Type B pancreatic cell (in vitro differentiated cells): ENCODE measurements at places on chromosomes 7 and 10.
A peak's percentile ranks its signal among the peaks of the same experiment; 100 is the strongest.

- no peak for DNase-seq
These were observed 19.0 kb downstream of the FAM53B start for GRCh38 chr10:124725171-124725631.

- DNase-seq: no peak
These were observed 98.8 kb downstream of the ZMIZ1 start for GRCh38 chr10:79167537-79167936.

GRCh38 chr10:102196893-102197292 is 29.2 kb upstream of the ELOVL3 start:
- DNase-seq: no peak

DNA sequence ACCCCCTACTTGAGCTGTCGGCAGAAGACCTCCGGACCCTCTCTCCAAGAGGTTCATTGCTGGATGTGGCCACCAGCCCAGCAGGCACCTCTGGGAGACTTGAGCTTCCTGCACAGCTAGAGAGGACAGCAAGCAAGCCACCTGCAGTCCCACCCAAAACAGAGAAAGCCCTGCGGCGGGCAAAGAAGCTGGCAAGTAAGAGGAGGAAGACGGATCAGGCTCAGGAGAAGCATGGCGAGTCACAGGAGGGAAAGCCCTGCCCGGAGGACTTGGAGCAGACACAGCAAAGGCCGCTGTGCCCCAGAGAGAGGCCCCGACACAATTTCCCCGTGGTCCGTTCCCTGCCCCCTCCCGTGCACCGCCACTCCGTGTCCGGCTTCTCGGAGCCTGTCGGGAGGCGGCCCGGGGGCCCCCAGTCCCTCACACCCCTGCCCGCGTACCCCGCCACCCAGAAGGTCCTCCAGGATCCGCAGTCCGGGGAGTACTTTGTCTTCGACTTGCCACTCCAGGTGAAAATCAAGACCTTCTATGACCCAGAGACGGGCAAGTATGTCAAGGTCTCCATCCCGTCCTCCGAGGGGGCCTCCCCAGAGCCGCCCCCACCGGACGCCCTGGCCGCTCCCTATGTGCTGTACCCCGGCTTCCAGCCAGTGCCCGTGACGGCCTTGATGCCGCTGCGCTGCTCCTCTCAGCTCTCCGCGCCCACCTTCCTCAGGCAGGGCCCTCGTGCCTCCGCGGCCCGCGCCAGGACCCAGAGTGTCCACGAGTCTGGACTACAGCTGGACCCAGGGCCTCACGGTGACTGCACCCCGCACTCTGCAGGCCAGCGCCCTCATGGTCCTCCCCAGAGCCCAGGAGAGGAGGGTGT is 27.2 kb downstream of the C10orf71 start:
- peak; percentile 67 for DNase-seq

- DNase-seq: peak; percentile 59
These were observed 51.9 kb downstream of the SKIDA1 start for GRCh38 chr10:21473541-21473940.

- DNase-seq: no peak
These were observed 130.6 kb downstream of the PLXDC2 start for GRCh38 chr10:19946791-19947190.

DNA sequence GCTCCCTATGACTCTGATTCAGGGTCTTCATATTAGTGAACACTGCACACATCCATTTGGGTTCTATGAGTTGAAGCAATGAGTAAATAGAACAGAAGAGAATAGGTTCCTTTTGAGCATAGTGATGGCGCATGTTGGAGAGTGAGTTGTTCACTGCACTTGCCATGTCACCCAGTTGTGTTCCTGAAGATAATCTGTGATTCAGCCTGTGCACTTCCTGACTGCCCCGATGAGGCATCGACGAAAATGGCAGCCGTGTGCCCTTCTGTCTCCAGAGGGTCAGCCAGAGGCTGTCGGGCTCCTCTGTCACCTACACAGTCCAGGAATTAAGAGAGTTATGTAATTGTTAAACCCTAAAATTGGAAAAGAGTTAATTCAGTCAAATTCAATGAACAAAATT is 94.7 kb downstream of the GALNT11 start:
- DNase-seq: no peak

DNA sequence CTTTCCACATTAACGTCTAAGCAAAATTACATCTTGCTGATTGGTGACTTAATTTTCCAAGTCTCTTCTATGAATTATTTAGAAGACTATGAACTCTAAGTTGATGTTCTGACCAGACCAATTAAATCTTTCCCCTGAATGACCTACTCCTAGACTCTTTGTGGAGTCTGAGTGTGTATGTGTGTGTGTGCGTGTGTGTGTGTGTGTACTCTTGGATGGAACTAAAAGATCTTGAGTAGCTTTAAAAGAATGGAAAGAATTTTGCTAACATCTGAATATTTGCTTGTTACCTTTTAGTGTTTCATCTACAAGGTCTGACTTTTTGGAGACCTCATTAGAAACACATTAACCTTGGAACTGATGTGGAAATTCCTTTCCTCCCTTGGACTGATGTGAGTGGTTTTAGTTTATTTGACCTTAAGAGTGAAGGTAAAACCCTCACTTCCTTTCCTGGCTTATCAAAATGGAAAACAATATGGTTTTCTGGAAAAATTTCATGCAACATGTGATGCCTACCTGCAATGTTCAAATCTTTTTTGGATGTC is 257.1 kb downstream of the GATA3 start:
- DNase-seq: no peak

GRCh38 chr10:48839809-48840679 is 99.6 kb downstream of the LRRC18 start:
- no peak for DNase-seq

DNA sequence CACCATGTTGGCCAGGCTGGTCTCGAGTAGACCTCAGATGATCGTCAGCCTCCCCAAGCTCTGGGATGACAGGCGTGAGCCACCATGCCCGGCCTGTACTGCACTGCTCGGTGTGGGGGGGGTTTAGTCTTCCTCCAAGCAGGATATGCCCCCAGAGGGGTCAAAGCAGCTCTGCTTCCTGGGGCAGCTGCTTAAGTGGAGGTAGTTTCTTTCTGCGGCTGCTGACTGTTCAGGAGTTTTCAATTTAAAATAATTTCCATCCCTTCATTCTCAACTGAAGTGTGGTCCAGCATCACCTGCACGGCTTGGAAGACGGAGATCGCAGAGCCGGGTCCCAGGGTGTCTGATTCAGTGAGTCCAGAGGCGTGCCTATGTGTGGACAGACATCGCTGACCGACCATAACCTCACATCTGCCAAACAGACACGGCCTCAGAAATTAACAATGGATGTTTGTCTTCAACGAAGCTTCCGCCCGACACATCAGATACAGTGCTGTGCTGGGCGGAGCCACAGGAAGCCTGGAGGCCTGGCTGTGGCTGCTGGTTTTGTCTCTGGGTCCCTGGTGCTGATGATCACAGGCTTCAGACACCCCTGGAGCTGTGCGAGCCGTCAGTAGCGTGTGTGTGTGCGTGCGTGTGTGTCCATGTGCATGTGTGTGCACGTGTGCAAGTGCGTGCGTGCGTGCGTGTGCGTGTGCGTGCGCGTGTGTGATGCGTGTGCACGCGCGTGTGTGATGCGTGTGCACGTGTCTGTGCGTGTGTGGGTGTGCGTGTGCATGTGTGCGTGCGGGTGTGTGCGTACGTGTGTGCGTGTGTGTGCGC is 226.5 kb upstream of the PITRM1 start:
- peak; percentile 53 for DNase-seq

DNA sequence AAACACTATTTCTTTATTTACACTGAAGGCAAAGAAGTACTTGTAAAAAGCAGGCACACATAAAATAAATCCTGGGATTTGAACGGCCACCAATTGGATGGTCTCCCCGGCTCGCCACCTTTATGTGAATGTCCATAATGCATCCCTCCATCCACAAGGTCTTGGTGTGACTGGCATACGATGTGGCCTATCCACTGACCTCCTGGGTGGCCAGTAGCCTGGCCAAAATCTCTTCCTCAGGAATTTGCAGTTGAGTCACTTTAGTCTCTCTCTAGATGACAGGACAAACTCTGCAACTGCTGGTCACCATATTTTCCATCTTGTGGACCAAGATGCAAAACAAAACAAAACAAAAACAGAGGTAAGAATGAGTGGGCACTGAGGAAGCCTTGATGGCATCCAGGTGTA is 39.1 kb downstream of the CDK1 start:
- DNase-seq: no peak

- no peak for DNase-seq
These were observed 82.8 kb upstream of the FAM171A1 start for GRCh38 chr10:15453926-15454325.

DNA sequence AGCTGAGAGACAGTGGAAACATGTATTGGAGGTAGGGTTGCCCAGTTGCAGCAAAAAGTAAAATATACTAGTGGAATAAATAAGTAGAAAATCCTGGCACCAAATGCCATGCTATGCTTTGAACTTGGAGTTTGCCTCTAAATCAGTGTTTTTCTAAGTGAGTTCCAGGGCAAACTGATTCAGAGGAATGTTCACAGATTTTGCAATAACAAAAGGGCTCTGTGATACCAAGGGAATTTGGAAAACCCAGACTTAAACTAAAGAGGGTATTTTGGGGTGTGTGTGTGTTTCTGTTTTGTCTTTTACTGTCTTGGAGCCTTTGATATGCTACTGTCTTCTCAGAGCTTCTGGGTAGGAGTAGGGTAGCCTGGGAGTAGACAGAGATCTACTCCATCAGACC is 39.9 kb downstream of the SLC26A4 start:
- DNase-seq: no peak

GRCh38 chr10:102269017-102269416 is 23.7 kb downstream of the GBF1 start:
- DNase-seq: no peak

- no peak for DNase-seq
These were observed 45.0 kb downstream of the TMEM106B start for GRCh38 chr7:12256090-12256489.

DNA sequence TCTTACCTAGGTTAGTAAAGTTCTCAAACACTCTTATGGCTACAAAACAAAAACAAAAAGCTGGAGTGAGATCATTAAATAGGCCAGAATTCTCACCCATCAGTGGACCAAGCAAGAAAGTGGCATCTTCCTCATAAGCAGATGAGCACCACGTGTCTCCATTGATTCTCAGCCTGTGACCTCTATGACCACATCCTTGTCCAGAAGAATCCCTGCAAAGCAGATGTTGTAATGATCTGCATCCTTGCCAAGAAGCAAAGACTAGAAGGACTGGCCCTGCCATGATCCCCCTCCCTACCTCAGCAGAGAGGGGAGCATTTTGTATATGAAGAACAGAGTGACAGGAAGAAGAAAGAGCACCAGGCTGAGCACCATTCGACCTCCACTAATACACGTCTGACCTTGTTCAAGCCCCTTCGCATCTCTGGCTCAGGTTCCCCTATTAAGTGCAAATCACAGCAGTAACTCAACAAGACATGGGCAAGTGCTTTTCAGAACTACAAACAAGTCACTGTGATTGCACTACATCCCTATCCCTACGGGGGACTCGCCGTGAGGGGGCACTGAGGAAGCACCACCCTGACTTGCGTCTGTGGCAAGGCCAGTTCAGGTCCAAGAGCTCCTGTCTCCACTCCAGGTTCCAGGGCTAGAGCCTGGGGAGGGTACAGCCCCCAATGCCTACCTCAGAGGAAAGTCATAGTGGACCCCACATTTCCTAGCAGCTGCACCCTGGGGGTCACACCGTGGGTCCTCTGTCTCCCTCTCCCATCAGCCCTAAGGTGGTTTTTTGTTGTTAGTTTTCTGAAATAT is 22.2 kb upstream of the RASSF4 start:
- DNase-seq: peak; percentile 50

DNA sequence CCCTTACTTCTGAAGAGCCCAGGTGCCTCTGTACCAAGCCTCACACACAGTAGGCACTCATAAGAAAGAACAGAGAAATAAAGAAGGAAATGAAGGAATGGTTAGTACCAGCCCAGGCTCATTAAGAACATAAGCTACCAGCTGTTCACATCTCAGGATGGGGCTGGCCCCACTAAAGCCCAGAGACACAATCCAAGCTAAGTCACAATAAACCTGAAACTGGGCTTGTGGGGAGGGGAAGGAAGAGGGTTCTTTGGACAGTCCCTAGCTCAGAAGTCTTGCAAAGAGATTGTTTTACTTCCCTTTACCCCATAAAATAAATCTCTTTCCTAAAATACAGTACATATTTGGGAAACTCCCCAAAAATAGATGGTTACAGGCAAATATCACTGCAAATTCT is 24.3 kb downstream of the FBXW4 start:
- no peak for DNase-seq

- no peak for DNase-seq
These were observed 74.2 kb upstream of the LAMB4 start for GRCh38 chr7:108204281-108204796.

DNA sequence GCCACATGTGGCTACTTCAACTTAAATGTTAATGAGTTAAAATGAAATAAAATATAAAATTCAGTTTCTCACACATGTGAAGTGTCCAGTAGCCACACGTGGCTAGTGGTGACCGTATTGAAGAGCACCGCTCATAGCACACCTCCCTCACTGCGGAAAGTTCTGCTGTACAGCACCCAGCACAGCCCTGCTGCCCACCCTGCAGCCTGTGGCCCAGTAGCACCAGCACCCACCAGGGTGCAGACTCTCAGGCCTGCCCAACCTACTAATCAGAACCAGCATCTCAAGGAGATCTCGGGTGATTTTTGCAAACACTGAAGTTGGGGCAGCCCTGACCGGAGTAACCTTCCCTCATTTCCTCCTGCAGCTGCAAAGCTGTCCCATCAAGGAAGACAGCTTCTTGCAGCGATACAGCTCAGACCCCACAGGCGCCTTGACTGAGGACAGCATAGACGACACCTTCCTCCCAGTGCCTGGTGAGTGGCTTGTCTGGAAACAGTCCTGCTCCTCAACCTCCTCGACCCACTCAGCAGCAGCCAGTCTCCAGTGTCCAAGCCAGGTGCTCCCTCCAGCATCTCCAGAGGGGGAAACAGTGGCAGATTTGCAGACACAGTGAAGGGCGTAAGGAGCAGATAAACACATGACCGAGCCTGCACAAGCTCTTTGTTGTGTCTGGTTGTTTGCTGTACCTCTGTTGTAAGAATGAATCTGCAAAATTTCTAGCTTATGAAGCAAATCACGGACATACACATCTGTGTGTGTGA is 162.8 kb upstream of the LANCL2 start:
- DNase-seq: no peak

GRCh38 chr10:62559481-62560200 is 185.5 kb downstream of the ZNF365 start:
- DNase-seq: no peak

DNA sequence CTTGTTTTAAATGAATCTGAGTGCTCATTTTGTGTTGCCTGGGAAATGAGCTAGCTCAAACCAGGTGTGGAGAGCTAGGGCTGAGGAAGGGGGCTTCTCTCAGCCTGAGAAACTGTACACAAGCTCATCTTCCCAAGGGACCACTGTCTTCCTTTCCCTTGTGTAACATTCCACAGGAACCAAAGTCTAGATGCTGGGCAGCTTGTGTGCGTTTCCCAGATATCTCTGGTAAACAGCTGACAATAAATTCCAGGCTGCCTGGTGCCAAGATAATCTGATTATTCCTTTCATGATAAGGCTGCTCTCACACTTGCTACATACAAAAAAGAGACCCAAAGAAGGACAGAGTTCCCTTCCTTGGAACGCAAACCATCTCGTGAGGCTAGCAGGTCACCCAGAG is 33.1 kb upstream of the MKLN1 start:
- DNase-seq: no peak
